Stimulated activated CD4-positive, alpha-beta T cell treated with anti-CD3 and anti-CD28 coated beads, Interleukin-12 subunit alpha, Interleukin-12 subunit beta, amount 100 ng/mL, for 4 hours (primary cell): ENCODE measurements at places on chromosomes 2 and 18.

GRCh38 chr2:15584767-15585469 lies 6.8 kb upstream of the DDX1 start:
- DNase-seq, result no peak

DNA sequence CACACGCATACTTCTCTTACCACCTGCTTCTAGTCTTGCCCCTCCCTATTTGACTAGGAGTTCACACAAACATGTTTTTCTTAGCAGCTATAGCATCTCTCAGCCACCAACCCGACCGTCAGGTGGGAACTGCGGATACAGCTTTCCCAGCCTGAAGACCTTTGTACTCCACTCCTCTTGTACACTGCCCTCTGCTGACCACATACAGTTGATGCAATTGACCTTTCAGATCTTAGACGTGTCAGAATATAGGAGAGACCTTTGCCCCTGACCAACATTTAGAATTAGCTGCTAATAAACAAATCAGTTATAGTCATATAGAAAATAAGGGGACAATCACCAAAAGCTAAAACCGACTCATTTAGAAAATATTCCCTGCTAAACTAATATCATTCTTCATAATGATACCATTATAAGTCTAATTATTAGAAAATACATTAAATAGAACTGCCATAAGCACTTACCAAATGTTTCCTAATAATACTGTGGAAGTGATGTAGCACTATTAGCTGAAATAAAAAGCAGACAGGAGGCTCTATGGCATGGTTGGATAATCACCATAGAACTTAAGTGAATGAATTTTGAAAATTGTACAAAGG lies 208.4 kb downstream of the RAD51AP2 start:
- DNase-seq, result no peak

GRCh38 chr2:119416299-119416923 lies 15.2 kb upstream of the TMEM37 start:
- DNase-seq, result no peak

DNA sequence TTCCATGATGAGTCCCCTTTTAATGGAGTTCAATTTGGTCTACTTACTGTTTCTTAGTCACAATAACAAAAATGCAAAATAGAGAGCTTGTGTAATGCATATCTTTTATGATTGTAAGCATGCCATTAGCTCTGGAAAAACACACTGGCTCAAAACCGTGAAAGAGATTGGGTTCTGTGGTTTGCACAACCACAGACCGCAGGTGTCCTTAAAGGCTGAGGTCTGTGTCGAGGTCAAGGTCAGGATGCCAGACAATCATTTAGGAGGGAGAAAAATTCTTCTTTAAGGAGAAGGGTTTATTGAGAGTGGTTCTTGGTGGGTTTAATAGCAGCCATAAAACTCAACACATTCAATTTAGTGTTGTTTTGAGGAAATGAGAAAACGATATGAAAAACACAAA lies 487.2 kb downstream of the GALR1 start:
- no peak for DNase-seq

DNA sequence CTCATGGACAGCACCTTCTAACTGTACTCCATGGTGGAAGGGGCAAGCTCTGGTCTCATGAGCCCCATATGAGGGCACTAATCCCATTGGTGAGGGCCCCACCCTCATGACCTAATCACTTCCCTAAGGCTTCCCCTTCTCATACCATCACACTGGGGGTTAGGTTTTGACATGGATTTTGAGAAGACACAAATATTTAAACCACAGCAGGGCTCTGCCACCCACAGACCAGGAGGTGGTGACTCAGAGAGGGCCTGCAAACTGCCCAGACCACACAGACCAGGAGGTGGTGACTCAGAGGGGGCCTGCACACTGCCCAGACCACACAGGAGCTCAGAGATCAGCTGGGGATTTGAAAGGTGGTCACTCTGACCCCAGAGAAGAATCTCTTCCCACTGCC lies 222.0 kb downstream of the KLHL29 start:
- no peak for DNase-seq

DNA sequence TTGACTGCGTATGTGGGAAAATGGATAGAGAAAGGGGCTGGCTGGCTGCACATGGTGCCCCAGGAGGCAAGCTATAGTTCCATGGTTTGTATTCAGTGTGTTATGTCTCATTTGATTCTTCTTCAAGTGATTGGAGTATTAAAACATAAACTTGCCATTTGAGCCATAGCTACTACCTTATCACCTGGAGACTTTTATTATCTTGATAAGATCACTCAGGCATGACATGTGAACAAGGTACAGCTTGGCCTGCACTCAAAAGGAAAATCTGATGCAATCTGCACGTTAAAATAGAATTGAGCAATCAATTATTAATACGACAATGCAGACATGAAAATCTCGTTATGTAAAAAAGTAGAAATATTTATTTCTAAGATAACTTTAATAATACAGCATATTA lies 116.9 kb downstream of the RND3 start:
- no peak for DNase-seq

DNA sequence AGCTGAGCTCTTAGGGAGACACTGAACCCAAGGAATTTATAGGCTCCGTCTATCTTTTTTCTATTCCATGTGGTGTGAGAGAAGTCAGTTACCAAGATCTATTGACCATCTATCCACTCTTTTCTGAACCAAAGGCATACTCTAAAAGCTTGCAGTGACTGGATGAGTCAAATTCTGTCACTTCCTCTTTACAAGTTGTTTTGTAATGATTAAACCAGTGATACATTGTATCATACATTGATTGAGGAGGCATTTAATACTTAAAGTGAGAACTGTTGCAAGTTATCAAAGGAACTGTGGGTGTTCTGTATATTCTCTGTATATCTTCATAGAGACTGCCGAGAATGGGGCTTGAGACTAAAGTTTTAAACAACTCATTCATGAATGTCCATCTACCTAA lies 188.8 kb downstream of the CAMKMT start:
- no peak for DNase-seq

- DNase-seq, result peak; percentile 51
These were observed at the start of gene FKBP1B for GRCh38 chr2:24049485-24050021. Gene FKBP1B, plus strand, starts transcription at chr2:24049741. Its CDS starts 109 bp downstream, at chr2:24049850.

GRCh38 chr2:211981451-211981850 lies 557.2 kb downstream of the ERBB4 start:
- no peak for DNase-seq

DNA sequence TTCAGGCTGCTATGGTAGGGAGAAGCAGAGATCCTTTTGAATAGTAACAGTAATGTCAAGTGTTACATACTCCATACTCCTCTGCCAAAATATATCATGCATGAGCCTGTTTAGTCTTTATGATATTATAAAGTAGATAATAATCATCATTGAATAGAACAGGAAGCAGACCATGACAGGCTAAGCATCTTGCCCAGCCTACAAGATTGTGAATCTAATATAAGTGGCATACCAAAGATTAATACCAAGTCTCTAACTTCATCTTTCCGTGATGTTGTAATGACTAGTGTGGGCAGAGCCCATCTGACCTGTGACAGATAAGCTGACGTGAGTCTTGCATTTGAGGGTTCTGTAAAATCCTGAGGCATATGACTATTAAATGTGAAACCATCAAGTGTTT lies 13.1 kb downstream of the NDUFB3 start:
- DNase-seq, result no peak

GRCh38 chr2:102418421-102418961 lies 4.5 kb upstream of the IL18RAP start:
- no peak for DNase-seq

DNA sequence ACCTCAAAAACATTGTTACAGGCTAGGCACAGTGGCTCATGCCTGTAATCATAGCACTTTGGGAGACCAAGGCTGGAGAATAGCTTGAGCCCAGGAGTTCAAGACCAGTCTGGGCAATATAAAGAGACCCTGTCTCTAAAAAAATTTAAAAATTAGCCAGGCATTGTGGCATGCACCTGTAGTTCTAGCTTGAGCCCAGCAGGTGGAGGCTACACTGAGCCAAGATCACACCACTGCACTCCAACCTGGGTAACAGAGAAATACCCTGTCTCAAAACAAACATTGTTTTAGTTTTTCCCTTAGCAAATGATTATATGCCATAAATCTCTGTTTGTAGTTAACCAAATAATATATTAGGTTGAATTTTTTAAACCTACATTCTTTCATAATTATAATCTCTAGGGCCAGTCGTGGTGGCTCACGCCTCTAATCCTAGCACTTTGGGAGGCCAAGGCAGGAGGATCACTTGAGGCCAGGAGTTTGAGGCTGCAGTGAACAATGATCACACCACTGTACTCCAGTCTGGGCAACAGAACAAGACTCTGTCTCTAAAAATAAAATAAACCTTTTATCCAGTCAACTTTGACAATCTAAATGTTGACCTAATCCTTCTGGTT lies 13.3 kb upstream of the CYP20A1 start:
- DNase-seq, result peak; percentile 19
